Calu3 (cell line): ENCODE measurements at places on chromosomes 7 and 10.

GRCh38 chr7:44759246-44759645 lies 10.6 kb downstream of the ZMIZ2 start:
- DNase-seq: no peak

DNA sequence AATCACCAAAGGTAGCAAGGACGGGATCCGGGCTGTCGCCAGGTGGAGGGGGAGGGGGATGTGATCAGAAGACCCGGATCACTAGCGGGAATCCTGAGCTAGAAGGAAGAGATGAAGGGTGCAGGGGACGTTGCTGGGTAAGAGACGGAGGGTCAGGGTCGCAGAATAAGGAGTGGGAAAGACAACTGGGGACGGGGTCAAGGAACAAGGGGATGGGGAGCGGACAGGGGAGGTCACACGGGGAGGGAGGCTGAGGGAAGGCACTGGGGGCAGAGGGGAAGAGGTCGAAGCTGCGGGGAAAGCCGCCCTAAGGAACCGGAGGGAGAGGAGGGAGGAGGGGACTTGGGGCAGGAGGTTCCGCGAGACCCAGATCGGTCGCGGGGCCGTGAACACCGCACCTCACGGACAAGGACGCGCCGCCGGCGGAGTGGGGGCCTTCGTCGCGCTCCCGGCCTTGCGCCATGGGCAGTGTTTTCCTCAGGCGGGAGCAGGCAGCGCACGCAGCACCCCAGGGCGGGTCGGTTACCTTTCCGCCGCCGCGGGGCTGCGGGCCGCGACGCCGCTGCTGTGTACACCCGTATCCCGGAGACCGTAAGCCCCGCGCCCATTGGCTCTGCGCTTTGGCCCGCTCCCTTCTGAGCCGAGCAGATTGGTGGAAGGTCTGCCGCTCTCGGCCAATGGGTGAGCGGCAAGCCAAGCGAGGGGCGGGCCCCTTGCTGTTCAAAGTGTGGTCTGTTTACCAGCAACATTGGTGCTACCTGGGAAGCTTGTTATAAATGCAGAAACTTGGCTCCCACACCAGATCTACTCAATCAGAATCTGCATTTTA lies at the start of gene CFAP43:
Gene CFAP43, minus strand, starts transcription at position 581 of the 829 bp plus-strand sequence. Its CDS starts 118 bp downstream, at position 463.
- peak; percentile 96 for DNase-seq

- no peak for DNase-seq
Measured at GRCh38 chr7:44580945-44581878, 819 bp downstream of the TMED4 start.

DNA sequence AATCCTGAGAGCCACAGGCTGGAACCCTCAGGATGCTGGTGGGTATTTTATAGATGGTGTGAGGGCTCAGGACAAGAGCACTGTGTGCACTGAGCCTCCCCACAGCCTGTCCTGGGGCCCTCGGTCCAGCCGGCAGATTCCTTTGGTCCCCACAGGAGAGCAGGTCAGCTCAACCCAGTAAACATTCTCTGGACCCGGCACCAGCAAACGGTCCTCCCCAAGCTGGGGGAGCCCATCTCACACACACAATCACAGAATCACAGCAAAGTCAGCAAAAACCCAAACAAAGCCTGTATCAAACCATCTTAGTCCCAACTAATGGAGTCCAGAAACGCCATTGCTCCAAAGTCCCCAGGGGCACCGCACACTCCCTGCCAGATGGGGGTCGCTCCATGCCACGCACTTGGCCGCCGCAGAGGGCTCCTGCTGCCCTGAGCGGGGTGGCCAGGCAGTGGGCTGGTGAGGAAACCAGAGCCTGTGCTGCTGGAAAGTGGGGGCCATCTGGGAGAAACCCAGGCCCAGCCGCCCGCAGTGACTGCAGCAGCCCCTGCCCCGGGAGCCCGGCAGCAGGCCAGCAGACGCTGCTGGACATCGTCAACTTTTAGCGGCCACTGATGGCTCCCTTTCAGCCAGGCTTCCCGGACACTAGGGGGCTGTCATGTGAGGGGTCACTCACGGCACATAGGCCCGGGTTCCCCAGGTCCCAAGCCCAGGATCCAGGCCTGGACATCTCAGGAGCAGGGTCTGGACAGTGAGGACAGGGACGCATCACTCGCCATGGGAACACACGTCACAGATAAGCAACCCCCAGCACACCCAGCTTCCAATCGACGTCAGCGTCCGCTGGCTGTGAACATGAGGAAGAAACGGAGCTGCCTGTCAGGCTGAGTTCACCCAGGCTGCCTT lies 52.6 kb downstream of the DPYSL4 start:
- DNase-seq: no peak

- DNase-seq: no peak
Measured at GRCh38 chr7:76352193-76352592, 6.6 kb downstream of the YWHAG start.
